ENCODE measurements at places on chromosomes 6 and 20. TPM values are rescaled to one million over a fixed set of nuclear protein-coding genes. Genes with fewer than 3 reads are reported as not detected.

Gene CYP39A1
- 3.4 TPM for total RNA-seq

Gene RIMS4
- not detected for total RNA-seq

Gene LMBRD1
- total RNA-seq, result 23.0 TPM

Gene DEFB129
- not detected for total RNA-seq

Gene SYTL3
- total RNA-seq, result 0.70 TPM

Gene KIF13A
- total RNA-seq, result 48.2 TPM

Gene CDSN
- not detected for total RNA-seq

Gene DLK2
- 0.60 TPM for total RNA-seq

Measured in dermis blood vessel endothelial cell (primary cell).